ENCODE measurements at places on chromosomes 12 and 14. TPM values are rescaled to one million over a fixed set of nuclear protein-coding genes. Genes with fewer than 3 reads are reported as not detected.

PNP gene
- 40.6 TPM for total RNA-seq

KRT73 gene
- not detected for total RNA-seq

SGPP1 gene
- 55.7 TPM for total RNA-seq

TAS2R10 gene
- total RNA-seq: not detected

TRPV4 gene
- 3.6 TPM for total RNA-seq

MGP gene
- total RNA-seq: not detected

OR4K1 gene
- total RNA-seq: not detected

ZDHHC17 gene
- total RNA-seq: 36.6 TPM

APOF gene
- total RNA-seq: not detected

GLT1D1 gene
- total RNA-seq: not detected

STAC3 gene
- 0.36 TPM for total RNA-seq

METTL1 gene
- total RNA-seq: 8.5 TPM

CMTM5 gene
- not detected for total RNA-seq

RASSF8 gene
- 45.9 TPM for total RNA-seq

ZBTB1 gene
- total RNA-seq: 40.7 TPM

PSMB11 gene
- not detected for total RNA-seq

GPRC5A gene
- total RNA-seq: 20.4 TPM

DUSP6 gene
- total RNA-seq: 123 TPM

AQP5 gene
- 0.43 TPM for total RNA-seq

CEBPE gene
- not detected for total RNA-seq

AGAP2 gene
- total RNA-seq: 0.07 TPM
